ENCODE measurements at places on chromosomes 16 and 17.

DNA sequence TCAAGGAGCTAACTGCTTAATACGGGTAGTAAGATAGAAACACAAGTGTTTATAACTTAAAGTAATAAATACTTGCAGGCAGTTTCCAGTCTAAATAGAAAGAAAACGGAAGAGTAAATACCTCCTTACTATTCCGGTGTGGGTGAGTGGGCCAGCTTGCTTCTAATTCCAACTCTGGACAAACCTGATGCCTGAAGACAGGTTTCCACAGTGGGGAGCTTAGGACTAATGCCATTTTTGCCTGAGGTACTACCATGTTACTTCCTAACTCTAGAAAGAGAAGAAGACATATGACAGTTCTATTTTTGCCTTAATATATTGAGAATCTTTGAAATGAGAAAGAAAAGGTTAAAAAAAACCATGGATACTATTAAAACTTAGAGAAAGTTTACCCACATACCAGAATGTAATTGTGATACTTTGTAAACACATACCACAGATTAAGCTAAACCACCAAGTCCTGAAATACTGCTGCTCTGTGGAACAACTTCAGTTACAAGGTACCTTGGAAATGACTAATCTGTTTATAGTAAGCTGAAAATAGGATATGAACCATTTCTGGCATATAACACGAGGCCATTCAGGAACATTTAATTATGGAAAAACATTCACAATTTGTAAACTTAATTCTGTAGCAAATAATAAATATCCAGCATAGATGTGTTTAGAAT lies 70.2 kb downstream of the ZZEF1 start:
- DNase-seq: no peak

DNA sequence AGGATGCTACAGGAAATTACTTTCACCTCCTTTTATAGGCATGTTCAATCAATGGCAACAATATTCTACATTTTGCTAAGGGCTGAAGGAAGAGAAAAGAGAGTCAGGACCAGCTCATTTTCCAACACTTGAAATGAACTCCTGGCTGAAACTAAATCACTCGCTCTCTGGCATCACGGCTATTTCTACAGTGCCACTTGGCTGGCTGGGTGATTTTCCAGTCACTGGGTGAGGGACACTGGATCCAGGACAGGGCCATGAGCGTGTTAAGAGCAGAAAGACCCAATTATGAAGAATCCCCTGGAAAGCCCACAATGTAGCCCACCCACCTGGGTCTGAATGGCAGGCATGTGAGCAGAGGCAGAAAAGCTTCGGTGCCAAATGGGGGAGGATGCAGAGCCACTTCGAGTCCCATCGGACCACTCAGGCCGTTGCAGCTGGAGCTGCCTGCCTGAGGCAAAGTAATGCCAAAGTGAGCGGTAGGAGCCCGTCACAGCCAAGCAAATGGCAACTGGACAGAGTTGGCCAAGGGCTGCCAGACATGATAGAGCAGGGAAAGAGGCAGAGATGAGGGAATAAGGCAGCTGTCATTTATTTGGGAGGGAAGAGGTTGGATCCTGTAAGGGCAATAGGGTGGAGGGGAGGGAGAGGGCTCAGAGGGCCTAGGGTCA lies 246.2 kb downstream of the STX8 start:
- no peak for DNase-seq

DNA sequence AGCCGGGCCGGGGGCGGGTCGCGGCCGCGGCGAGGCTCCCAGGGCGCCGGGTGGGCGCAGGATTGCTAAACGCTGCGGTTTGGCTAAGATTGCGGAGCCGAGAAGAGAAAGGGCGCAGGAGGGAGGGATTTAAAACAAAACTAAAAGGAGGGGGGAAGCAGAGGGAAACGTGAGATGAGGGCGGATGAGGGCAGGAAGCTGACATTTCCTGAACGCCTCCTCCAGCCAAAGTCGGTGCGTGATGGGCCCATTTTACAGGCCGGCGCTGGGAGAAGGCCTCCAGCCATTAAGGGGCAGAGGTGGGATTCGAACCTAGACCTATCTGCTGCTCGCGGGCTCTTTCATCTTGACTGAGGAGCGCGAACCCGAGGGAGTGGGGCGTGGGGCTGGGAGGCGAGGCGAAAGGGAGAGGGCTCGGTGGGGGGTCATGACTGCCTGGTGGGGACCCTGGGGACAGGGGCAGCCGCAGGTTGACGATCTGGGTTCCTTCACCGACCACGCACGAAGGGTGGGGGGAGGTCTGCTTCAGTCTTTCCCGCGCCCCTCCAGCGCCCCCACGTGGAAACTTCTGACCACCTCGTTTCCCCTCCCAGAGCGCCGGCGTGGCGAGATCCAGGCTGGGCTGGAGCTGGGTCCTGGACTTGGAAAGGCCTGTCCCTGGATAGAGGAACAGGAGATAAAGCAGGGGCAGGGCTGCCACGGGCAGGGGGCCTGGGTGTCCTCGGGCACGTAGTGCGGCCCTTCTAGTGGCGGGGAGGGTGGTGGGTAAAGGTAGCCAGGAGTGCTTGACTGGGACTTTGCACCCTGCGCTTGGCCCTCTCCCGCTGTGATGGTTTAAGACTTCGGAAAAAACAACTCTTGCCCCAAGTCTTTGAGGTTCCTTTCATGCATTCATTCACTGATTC lies 3.8 kb upstream of the TAC4 start:
- no peak for DNase-seq

DNA sequence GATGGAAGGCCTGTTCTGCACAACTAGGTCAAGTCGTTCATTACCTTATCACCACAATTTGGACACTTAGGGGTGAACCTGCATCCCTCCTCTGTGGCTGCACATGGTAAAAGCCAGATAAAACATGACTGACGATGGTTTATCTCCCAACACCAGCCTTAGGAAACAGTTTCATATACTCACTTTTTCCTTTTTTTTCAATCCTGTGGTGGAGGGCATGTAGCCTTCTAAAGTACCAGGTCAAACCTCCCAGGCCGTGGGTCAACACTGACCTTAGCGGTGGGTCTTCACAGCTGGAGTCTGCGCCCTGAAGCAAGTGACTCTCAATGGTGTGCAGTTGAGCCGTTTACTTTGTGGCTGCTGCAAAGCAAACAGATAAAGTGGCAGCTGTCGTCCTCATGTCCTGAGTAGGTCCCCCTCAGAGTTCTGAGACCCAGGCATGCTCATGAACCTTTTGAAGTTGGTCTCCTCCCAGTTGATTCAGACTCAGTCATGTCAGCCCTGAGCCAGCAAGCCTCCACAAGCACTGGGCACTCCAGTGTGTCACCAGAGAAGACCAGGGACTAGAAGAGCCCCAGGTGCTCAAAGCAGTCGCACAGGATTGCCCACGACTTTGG lies 5.9 kb downstream of the FAHD1 start:
- no peak for DNase-seq

- DNase-seq: no peak
These were observed 10.7 kb upstream of the C1QL1 start for GRCh38 chr17:44978807-44979206.

DNA sequence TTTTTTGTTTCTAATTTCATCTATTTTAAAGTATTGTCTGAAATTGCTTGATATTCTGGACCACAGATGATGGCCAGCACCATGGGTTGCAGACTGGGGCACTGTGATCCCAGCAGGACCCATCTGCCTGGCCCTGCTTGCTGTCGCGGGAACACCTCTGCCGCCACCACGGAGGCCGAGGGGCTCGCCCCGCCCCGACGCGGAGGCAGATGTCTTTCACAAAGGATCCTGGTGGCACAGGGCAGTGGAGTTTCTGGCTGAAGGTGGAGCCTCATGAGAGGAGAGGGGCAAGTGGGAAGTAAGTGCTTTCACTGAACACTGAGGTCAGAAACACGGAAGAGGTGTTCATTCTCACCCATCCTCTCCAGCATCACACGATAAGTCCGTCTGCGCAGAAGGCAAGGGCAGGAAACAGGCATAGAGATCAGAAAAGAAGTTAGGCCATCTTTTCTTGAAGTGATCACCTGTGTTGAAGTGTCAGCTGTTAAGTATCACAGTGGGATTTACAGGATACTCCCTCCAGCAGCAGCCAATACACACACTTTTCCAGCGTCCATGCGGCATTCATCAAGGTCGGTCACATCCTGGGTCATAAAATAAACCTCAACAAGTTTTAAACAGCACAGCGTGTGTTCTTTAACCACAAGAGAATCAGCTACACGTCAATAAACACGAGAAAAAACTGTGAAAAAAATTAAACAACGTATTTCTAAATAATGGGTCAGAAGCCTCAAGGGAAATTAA lies 194.5 kb downstream of the RPTOR start:
- DNase-seq: no peak

- no peak for DNase-seq
These were observed 6.2 kb downstream of the ITGAE start for GRCh38 chr17:3794557-3795389.

Measured in NCI-H1436 treated with DMSO at 0.1 percent for 48 hours (cell line).